ENCODE measurements at places on chromosomes 5 and 9. TPM values are rescaled to one million over a fixed set of nuclear protein-coding genes. Genes with fewer than 3 reads are reported as not detected.

RBM22 gene
- total RNA-seq: 34.2 TPM

SPINK13 gene
- total RNA-seq: not detected

GRCh38 chr5:80656425-80656824, 1.6 kb upstream of the DHFR start:
- DNase-seq: peak; percentile 24

DNA sequence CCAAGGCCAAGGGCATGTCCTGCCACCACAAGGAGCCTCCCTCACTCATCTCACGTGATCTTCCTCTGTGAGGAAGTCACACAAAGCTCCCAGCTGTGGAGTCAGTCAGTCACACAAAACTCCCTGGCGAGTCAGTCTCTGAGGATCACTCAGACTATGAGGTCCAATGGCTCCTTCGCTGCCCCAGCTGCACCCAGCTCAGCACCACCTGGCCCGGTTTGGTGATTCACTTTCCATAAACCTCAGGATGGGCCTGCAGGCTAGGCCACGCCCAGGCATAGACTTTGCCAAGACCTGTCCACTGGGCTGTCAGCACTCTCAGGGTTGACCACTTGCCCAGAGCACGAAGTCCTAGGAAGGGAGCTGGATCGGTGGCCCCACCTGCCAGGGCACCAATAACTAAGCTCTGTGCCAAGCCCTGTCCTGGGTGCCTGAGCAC, 233.8 kb downstream of the HSPA4 start:
- peak; percentile 86 for DNase-seq

DNA sequence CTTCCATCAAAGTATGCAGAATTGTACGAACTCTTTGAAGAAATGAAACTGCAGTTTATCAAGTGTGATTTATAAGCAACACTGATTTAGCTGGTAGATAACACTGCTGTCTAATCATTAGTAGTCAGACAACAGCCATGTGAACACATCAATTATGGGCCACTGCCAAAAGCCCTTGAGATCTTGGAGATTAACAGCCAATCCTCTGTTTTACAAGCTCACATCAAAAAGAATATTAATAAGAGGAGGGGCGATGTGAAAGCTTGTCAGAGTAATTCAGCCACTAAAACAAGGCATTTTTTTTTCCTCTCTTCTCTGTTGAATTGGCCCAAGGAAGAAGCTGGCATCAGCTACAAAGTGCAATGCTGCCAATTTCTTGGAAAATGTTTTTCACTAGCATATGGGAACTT, 28.1 kb downstream of the ZNF608 start:
- DNase-seq: peak; percentile 45
